NCI-H1105 treated with DMSO at 0.1 percent for 48 hours (cell line): ENCODE measurements at places on chromosomes 13 and 19.
A peak's percentile ranks its signal among the peaks of the same experiment; 100 is the strongest.

GRCh38 chr19:56092685-56093631 lies 28.1 kb downstream of the ZNF787 start:
- DNase-seq: no peak

DNA sequence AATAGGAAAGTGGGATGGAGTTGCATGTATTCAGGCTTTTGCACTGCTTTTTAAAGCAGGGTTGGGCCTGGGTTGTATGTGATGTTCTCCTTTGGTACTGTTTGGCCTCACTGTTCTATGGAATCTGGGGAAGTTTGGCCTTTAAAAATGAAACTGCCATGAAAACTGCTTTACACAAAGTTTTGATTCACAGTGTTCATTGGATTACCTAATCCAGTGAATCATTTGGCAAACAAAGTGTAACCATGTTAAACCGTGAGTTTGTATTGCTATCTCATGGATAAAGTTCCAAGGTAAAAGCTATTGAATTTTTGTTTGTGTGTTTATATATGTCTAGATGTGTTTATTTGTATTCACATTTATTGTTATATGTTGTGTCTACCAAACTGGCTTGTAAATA lies 1658.6 kb downstream of the OLFM4 start:
- no peak for DNase-seq

DNA sequence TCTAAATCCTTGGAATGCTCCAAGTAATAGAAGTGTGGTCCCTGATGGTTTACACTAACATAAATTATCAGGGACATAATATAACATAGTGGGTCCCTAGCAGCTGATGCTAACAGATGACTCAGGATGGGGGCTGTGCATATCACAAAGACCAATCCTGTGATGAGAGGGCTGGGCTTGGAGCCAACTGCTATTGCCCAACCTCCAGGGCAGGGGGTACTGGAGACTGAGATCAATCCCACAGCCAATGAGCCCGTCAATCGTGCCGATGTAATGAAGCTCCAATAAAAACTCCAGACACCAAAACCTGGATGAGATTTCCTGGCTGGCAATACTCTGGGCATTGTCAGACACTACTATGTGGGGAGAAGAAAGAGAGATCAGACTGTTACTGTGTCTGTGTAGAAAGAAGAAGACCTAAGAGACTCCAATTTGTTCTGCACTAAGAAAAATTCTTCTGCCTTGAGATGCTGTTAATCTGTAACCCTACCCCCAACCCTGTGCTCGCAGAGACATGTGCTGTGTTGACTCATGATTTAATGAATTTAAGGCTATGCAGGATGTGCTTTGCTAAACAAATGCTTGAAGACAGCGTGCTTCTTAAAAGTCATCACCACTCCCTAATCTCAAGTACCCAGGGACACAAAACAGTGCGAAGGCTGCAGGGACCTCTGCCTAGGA lies 33.4 kb downstream of the ABCC4 start:
- peak; percentile 1 for DNase-seq

- peak; percentile 21 for DNase-seq
Observed at GRCh38 chr13:91361755-91362271, 14.3 kb downstream of the MIR17HG start.

DNA sequence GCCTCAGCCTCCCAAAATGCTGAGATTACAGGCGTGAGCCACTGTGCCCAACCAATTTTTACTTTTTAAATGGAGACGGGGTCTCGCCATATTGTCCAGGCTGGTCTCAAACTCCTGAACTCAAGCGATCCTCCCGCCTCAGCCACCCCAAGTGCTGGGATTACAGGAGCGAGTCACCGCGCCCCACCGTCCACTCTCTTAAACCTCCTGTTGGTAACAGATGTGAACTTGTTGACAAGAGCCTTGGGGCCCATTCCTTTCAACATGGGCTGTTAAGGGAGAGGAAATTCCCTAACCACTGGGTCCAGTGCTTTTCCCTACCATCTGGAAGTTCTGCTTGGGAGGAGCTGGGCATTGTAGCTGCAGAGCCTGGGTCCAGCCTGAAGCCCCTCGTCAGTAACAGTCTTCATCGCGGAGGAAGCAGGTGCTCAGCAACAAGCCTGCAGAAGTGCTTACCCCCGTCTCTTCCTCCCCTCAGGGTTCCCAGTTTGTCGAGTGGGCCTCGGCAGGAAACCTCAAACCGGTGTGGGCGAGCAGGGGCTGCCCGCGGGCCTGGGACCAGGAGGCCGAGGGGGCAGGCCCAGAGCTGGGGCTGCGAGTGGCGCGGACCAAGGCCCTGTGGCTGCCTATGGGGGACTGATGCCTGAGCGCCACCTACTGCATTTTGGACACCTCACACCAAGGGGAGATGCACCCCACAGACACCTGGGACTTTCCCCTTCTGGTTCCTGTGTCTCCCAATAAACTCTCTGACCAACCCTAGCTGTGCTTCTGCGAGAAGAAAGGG lies 4.0 kb upstream of the FLT3LG start:
- DNase-seq: no peak

DNA sequence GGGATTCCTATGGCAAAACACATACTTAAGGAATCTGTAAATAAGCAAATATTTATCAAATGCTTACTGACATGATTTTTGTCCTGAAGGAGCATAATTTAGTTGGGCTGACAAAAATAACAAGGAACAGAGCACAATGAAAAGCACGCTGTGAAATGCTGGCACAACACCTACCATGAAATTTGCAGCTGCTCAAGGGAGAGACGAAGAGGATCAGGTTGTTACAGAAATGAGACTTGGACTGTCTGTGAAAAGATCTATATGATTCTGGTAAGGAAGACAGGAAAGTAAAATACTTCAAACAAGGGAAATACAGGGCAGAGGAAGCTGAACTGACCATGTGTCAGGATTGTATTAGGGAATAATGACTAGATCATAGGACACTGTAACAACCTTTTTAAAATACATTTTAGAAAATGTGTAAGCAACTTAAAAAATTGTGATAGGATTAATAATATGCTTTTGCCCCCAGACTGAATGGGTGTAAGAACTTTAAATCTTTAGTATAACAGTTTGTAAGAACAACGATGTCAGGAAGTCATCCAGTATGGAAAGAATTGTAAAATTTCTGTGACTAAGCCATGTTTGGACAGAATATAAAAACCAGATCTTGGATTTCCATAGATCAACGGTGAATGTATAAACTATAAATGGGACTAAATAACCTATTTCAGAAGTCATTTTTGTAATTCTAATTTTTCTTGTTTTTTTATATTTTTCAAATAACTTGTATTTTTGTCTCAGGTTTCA lies 1556.0 kb downstream of the EFNB2 start:
- no peak for DNase-seq

- DNase-seq: no peak
Observed at GRCh38 chr13:36774931-36775330, 44.1 kb upstream of the RFXAP start.

DNA sequence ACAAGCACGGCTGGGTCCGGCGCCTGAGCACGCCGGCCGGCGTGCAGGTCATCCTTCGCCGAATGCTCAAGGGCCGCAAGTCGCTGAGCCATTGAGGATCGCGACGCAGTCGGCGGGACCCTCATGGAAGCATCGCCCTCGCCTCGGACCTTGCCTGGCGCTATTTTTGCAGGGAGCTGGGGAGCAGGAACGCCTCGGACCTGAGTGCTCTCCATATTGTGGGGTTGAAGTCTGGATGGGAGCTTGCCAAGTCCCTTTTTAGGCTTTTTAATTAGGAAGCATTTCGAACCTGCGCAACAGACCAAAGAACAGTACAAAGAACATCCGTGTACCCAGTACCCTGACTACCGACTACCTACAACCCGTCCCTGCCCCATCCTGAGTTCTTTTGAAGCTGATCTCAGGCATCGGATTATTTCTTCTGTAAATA lies 628 bp downstream of the MRPL34 start:
- DNase-seq: no peak

DNA sequence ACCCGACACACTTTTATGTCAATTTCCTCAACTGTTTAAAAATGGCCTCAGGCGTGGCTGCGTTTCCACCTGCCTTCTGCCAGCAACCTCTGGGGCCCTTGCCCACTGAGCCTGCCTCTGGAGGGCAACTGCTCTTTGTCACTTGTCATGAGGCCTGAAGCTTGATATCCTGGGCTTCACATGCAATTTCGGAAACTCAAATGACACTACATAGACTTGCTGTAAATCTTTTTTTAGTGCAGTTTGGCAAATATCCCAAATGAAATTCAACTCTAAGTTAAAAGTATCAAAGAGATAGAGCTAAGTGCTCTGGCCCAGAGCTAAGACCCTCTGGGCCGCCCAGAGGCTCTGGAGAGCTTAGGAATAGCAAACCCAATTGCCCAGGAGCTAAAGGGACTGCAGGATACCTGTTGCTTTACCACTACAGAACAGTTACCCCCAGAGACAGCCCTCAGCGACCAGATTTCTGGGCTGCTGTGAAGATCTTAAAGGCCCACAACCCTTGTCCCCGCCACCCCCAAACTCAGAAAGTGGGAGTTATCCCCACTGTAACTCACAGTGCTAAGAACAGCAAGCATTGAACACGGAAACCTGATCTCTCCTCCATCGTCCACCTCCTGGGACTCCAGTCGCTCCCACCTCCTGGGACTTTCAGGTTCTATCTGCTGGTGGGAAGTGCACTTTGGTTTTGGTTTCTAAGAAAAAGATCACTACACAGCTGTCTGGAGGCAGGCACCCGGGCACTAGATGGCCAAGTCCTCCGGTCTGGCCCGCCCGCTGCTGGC lies 19.4 kb downstream of the GJA3 start:
- no peak for DNase-seq

DNA sequence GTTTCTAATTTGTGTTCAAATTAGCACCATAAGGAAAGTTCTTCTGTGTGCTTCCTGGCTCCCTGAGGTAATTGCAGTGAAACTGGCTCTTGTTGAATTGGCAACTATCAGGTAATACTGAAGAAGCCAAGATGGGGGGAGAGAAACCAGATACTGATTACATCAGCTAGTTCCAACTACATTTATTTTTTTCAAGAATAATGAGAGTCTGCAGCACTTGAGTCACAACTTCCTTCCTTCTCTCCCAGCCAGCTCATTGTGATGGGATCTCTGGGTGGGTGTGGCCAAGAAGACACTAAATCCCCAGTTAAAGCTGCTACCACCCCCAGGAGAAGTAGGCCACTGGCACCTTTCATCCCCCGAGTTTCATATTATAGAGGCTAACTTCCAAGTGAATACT lies 100.7 kb upstream of the RXFP2 start:
- no peak for DNase-seq

GRCh38 chr19:6260912-6261650 lies 18.7 kb downstream of the MLLT1 start:
- DNase-seq: no peak

GRCh38 chr19:30376826-30377425 lies 4.7 kb downstream of the ZNF536 start:
- no peak for DNase-seq

- DNase-seq: no peak
Observed at GRCh38 chr13:63199508-63199907, 1783.9 kb upstream of the PCDH20 start.

DNA sequence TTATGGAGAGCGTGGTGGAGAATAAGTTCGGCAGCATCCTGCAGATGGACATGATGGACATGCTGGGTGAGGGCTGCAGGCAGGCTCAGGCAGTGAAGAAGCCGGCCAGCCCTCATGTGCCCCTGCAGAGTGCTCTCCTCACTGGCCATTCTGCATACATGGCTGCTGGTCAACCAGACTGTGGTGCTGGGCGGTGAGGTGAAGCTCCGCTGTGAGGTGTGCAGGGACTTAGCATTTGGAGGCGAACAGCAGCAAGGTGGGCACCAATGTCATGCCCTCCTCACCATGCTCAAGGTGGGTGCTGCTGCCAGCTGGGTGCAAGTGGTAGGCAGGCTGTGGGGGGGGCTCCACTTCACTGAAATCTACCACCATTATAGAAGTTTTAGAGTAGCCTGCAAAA lies 5.7 kb upstream of the ZNF492 start:
- no peak for DNase-seq

- no peak for DNase-seq
Observed at GRCh38 chr13:100306030-100306429, 217.1 kb downstream of the PCCA start.

DNA sequence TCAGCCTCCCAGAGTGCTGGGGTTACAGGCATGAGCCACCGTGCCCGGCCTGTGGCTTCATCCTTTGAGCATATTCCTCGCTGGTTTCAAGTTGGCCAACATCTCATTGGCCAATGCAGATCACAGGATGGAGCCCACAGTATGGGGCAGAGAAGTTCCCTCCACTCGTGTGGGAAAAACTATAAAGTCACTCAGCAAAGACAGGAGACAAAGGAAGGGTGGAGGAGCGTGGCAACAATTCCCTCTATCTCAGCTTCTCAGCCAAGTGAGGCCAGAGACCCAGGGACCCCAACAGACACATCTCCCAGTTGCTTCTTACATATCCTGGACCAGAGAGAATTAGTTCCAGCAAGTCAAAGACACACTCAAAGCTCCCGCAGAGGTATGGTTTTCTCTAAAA lies 184.6 kb upstream of the SOX1 start:
- no peak for DNase-seq

DNA sequence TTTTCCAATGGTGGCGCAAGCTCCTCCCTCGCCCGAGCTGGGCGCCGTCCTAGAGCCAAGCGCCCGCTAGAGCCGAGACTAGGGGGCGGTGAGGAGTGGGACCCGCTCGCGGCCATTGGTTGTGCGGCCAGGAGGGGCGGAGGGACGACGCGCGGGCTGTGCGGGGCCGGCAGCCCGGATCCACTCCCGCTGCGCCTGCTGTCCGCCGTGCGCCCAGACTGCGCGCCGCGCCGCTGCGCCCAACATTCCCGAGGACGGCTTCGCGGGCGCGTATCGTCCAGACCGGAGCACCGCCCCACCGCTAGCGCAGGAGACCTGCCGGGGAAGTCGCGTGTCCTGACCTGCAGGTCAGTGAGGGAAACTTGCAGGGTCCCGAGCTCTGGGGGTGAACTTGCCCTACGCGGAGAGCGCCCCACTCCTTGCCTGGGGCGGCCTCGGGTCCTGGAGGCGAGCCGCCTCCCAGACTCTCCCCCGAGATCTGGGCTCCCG lies at the start of gene SERTM1:
Gene SERTM1 (plus strand): TSS at position 183 of the 489 bp plus-strand sequence. CDS start 21,059 bp downstream, outside the sequence.
- peak; percentile 42 for DNase-seq

DNA sequence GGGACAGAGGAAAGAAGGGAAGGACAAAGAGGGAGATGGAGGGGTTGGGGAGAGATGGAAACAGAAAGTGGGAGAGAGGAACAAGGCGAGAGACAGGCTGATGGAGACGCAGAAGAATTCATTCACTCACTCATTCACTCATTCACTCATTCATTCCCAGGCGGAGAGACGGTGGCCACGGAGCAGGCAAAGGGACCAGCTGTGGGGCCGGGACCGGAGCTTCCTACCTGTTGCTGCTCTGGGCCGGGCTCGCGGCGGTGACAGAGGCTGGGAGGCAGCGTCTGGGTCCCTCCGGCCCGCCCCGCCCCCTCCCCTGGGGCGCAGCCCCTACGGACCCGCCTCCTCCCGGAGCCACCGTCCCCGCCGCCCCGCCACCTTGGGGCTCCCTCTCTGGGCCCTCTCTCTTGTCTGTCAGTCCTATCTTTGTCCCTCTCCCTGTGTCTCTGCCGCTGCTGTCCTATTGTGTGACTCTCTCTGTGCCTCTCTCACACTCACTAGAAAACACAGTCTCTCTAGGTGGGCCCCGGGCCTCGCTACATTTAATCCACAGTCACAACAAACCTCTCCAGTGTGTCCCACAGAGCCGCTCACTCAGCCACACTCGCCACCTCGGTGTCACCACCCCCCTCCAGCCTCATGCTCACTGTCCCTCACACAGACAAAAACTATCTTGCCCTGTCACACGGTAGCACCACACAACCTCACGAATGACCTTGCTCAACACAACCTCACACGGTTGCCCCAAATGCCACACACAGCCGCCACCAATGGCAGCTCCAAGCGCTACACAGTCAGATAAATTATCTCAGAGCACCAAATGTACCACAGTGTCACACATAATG lies at the start of gene GNG8:
Gene GNG8 (minus strand): TSS at position 283 of the 842 bp plus-strand sequence. CDS start 1,520 bp downstream, outside the sequence.
- no peak for DNase-seq
